Activated CD8-positive, alpha-beta memory T cell treated with anti-CD3 and anti-CD28 coated beads, Interleukin-2, amount 10 ng/mL, durations not matched to agents 7 days and 5 days (primary cell): ENCODE measurements at places on chromosomes 5 and 9. TPM values are rescaled to one million over a fixed set of nuclear protein-coding genes. Genes with fewer than 3 reads are reported as not detected.

DNA sequence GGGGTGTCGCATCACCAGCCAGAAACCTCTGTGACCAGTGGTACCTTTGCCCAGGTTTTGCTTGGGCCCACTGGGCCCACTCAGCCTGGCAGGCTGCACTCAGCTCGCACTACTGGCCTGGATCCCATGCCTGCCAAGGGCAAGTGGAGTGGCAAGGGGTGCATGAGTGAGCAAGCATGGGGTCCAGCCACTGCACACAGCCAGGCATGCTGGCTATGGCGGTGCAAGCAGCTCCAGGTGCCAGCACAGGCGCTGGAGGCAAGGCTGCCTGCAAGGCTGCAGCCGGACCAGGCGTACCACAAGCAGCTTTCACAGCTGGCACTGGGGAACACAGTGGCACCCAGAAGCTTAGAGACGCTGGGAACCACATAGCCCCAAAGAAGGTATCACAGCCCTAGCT, 80.1 kb downstream of the NLN start:
- H3K4me1 ChIP-seq, result peaks cover 38% of the 10 kb centered on the region
- peak overlapping the region; percentile 84 for H3K27ac ChIP-seq
- H3K27me3 ChIP-seq, result no peaks in the 10 kb centered on the region
- no peak for DNase-seq
- H3K36me3 ChIP-seq, result peaks cover 51% of the 10 kb centered on the region

Gene DRD1
- total RNA-seq, result not detected

Gene PAPPA
- total RNA-seq, result not detected

- peak; percentile 70 for DNase-seq
- peak overlapping the region; percentile 93 for H3K27ac ChIP-seq
- peak overlapping the region; percentile 54 for H3K4me3 ChIP-seq
- no peaks in the 10 kb centered on the region for H3K27me3 ChIP-seq
Observed at GRCh38 chr5:87121304-87122150, 146.2 kb upstream of the RASA1 start.

GRCh38 chr5:98308231-98308630, 465.2 kb upstream of the RGMB start:
- no peaks in the 10 kb centered on the region for H3K36me3 ChIP-seq
- peaks cover 7% of the 10 kb centered on the region for H3K4me1 ChIP-seq
- H3K27me3 ChIP-seq, result no peaks in the 10 kb centered on the region
- DNase-seq, result no peak
- no peak overlapping the region for H3K4me3 ChIP-seq
- no peak overlapping the region for H3K27ac ChIP-seq

GRCh38 chr5:127685662-127686061, 17.5 kb upstream of the CCDC192 start:
- DNase-seq, result no peak
- no peaks in the 10 kb centered on the region for H3K36me3 ChIP-seq
- H3K4me3 ChIP-seq, result no peak overlapping the region

Gene CAMK4
- total RNA-seq, result 91.1 TPM

Gene ARL14EPL
- total RNA-seq, result not detected

DNA sequence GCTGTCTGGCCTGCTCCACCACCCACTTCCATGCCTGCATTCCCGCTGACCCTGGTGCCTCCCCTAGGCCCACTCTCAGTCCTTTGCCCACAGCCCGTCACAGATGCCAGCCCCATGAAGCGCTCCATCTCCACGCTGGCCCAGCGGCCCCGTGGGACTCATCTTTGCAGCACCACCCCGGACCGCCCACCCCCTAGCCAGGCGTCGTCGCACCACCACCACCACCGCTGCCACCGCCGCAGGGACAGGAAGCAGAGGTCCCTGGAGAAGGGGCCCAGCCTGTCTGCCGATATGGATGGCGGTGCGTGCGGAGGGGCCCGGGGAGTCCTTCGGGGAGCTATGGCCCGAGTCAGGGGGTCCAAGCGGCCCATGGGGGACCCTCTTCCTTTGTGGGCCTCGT, 242.5 kb downstream of the CACNA1B start:
- H3K36me3 ChIP-seq, result no peaks in the 10 kb centered on the region
- DNase-seq, result no peak
- no peaks in the 10 kb centered on the region for H3K27me3 ChIP-seq

DNA sequence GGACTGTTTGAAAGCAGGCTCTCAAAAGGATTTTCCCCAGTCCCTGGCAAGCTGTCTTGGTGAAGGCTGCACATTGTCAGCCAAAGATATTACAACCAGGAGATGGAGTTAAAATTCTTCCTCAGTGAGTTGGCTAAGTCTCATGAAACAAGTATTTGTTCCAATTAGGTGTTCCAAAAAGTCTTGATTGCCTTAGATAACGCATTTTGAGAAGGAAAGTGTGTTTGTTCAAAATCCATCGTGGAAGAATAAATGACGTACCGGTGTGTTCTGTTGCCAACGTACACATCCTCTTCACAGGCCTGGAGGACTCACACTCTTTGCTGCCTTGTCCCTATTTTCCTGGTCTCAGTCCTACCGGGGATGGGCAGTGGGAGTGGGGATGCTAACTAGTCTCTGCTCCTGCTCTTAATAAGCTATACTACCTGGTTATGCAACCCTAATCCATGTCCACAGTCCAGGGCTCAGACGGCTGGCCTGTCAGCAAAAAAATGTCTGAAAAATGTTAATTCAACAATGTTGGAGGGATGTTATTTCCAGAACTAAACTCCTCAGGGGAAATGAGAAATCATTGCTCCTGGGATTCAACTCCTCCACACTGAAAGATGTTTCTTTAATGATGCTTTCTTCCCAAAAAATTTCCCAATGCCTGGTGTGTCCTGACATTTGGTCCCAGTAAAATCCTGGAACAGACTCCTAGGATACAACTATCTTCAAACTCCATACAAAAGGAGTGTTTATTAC, 175.3 kb upstream of the KLF9 start:
- H3K27ac ChIP-seq, result no peak overlapping the region
- no peaks in the 10 kb centered on the region for H3K36me3 ChIP-seq
- no peak overlapping the region for H3K4me3 ChIP-seq
- H3K4me1 ChIP-seq, result no peaks in the 10 kb centered on the region

GRCh38 chr5:71861682-71862081, 142.6 kb downstream of the CARTPT start:
- no peaks in the 10 kb centered on the region for H3K27me3 ChIP-seq
- no peaks in the 10 kb centered on the region for H3K4me1 ChIP-seq
- no peak for DNase-seq
- no peak overlapping the region for H3K4me3 ChIP-seq

DNA sequence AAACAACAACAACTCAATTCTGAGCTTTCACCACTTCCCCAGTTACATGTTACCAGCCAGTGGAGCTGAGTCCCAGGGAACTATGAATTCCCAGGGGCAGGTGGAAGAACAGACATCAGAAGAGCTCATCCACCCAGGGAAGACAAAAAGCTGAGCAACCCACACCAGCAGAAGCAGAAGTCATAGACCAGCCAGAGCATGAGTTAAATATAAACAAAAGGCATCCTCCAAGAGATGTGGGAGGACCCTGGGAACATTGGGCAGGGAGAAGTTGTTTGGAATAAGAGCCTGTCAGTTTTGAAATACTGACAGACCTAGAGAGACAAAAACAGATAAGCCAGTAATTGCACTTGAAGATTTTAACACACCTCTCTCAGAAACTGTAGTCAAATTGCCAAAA, 102.3 kb upstream of the LMX1B start:
- DNase-seq, result no peak
- H3K27me3 ChIP-seq, result peaks cover 39% of the 10 kb centered on the region

Gene LMNB1
- 364 TPM for total RNA-seq

DNA sequence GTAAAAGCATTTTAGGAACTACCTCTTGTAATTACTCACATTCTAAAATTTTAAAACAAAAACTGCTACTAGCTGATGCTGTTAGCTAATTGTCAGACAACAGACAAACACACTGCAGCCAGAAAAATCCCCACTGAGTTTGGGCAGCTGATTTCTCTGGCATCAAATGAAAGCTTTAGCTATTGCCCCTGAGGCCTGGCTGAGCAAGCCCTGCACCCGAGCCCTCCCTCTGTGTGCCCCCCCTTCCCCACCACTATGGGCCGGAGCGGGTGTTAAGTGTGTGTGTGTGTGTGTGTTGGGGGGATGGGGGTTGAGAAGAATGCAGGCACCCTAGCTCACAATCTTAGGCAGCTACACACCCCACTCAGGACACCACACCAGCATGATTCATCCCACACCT, 2.4 kb downstream of the NEUROG1 start:
- H3K4me1 ChIP-seq, result peaks cover 5% of the 10 kb centered on the region
- no peak overlapping the region for H3K27ac ChIP-seq
- no peak overlapping the region for H3K4me3 ChIP-seq
- peaks cover 84% of the 10 kb centered on the region for H3K27me3 ChIP-seq

DNA sequence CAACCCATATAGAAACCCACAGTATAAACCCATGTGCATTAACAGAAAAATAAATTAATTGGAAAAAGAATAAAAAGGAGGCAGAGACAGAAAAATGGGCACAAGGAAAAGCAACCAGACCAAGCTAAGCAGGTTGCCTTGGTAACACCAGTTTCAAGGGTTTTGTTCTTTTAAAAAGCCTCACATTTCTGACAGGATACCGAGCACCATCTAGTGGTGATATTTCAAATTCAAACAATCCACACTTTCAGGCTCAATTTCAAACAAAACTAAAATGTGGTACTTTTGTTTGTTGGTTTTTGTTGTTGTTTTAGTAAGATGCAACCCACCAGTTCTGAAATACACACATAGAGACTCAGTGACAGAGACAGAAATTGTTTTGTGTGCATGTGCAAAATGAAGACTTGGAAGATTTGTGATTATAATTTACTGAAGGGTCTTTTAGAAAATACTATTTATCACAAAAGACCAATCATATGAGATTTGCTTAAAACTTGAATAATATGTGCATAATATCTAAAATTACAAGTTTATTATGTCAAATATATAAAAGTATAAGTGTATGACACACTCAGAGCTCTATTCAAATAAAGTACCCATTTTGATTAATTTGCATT, 318.2 kb downstream of the SLCO4C1 start:
- no peak overlapping the region for H3K4me3 ChIP-seq
- H3K27me3 ChIP-seq, result no peaks in the 10 kb centered on the region
- H3K36me3 ChIP-seq, result no peaks in the 10 kb centered on the region
- DNase-seq, result no peak

Gene BTNL3
- total RNA-seq, result not detected

Gene HARS2
- total RNA-seq, result 36.6 TPM

- H3K27ac ChIP-seq, result peak overlapping the region; percentile 42
- H3K36me3 ChIP-seq, result no peaks in the 10 kb centered on the region
- no peak overlapping the region for H3K4me3 ChIP-seq
- H3K4me1 ChIP-seq, result peaks cover 19% of the 10 kb centered on the region
- peak; percentile 80 for DNase-seq
- peaks cover 19% of the 10 kb centered on the region for H3K27me3 ChIP-seq
Observed at GRCh38 chr5:175895686-175896102, 24.3 kb downstream of the CPLX2 start.

- H3K4me1 ChIP-seq, result no peaks in the 10 kb centered on the region
- no peak for DNase-seq
- H3K27ac ChIP-seq, result no peak overlapping the region
- H3K4me3 ChIP-seq, result no peak overlapping the region
- no peaks in the 10 kb centered on the region for H3K27me3 ChIP-seq
Observed at GRCh38 chr5:8601831-8602354, 732.9 kb downstream of the MTRR start.

- no peak for DNase-seq
- H3K36me3 ChIP-seq, result no peaks in the 10 kb centered on the region
- H3K27ac ChIP-seq, result no peak overlapping the region
- no peaks in the 10 kb centered on the region for H3K27me3 ChIP-seq
- no peaks in the 10 kb centered on the region for H3K4me1 ChIP-seq
Observed at GRCh38 chr5:167684251-167684650, 607.2 kb upstream of the WWC1 start.

Gene TMEM215
- not detected for total RNA-seq

GRCh38 chr5:63629951-63630630, 332.2 kb downstream of the HTR1A start:
- H3K4me3 ChIP-seq, result no peak overlapping the region
- H3K36me3 ChIP-seq, result no peaks in the 10 kb centered on the region

DNA sequence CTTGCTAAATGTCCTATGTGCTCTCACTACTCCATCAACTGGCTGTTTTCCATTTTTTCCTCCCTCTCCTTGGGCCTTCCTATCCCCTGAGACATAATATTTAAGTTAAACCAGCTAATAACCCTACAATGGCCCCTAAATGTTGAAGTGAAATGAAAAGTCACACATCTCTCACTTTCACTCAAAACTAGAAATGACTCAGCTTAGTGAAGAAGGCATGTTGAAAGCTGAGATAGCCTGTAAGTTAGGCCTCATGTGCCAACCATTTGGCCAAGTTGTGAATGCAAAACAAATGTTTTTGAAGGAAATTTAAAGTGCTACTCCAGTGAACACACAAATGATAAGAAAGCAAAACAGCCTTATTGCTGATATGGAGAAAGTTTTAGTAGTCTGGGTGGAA, 48.8 kb upstream of the CDH10 start:
- no peaks in the 10 kb centered on the region for H3K4me1 ChIP-seq
- H3K4me3 ChIP-seq, result no peak overlapping the region
- no peak overlapping the region for H3K27ac ChIP-seq
- H3K36me3 ChIP-seq, result no peaks in the 10 kb centered on the region
- H3K27me3 ChIP-seq, result no peaks in the 10 kb centered on the region

- DNase-seq, result no peak
- no peaks in the 10 kb centered on the region for H3K4me1 ChIP-seq
- no peak overlapping the region for H3K4me3 ChIP-seq
- H3K36me3 ChIP-seq, result no peaks in the 10 kb centered on the region
- no peak overlapping the region for H3K27ac ChIP-seq
Observed at GRCh38 chr5:165573445-165573844, 2068.0 kb downstream of the MAT2B start.

DNA sequence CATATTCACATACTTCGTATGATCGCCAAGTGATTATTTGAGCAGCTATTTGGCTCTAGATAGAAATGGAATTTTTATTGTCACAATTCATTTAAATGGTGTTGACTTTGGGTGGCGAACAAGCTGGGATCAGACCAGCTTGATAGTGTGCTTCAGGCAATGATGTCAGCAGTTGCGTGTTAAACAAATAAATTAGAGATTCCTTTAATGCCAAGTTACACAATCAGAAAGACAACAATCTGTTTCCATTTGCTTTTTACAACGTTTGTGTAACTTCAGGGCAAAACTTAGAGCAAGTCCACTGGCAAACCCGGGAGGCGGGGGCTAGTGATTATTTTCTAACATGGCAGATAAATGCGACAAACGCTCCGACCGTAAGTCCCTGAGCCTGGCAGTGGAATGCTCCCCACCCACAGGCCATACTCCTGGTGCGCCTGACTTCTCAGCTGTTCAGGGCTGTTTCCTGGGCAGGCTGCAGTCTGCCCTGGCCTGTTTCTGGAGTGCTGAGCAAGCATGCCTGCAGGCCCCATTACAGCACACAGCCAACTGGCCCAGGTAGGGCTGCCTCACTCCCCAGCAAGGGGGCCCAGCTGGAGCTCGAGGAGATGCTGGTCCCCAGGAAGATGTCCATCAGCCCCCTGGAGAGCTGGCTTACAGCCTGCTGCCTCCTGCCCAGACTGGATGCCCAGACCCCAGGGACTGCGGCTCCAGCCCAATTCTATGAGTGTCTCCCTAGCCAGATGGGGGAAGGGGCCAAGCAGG, 88.7 kb downstream of the BASP1 start:
- no peak for DNase-seq
- H3K36me3 ChIP-seq, result no peaks in the 10 kb centered on the region
- no peaks in the 10 kb centered on the region for H3K4me1 ChIP-seq
- H3K27ac ChIP-seq, result no peak overlapping the region
